Stimulated activated CD4-positive, alpha-beta T cell treated with anti-CD3 and anti-CD28 coated beads, Interleukin-4, amount 100 ng/mL, for 4 hours (primary cell): ENCODE measurements at places on chromosomes 7 and 10.

GRCh38 chr7:1981201-1981877, 251.4 kb downstream of the MAD1L1 start:
- no peak for DNase-seq

- DNase-seq, result no peak
Measured at GRCh38 chr10:79045566-79046175, 23.1 kb upstream of the ZMIZ1 start.

DNA sequence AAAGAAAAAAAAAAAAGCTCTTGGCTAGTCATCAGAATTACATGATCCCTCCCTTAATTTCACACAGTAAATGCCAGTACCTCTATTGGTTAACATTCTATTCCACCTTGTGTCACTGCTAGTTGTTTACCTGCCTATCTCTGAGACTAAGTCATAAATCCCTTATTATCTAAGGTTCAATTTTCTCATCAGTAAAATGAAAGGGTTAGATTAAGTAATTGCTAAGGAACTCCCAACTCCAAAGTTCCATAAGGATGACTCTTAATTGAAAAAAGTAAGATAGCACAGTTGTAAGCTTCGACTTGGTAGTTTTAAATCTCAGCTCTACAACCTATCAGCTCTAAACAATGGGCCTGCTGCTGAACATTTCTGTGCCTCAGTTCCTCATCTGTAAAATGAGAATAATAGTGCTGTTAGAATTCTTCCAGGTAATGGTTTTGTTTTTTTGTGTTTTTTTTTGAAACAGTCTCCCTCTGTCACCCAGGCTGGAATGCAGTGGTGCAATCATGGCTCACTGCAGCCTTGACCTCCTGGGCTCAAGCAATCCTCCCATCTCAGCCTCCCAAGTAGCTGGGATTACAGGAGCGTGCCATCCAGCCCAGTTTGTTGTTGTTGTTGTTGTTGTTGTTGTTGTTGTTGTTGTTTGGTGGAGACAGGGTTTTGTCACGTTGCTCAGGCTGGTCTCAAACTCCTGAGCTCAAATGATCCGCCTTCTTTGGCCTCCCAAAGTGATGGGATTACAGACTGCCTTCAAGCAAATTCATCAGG, 35.6 kb downstream of the SRPK2 start:
- no peak for DNase-seq

GRCh38 chr7:80632139-80632538, 6.3 kb upstream of the CD36 start:
- no peak for DNase-seq

DNA sequence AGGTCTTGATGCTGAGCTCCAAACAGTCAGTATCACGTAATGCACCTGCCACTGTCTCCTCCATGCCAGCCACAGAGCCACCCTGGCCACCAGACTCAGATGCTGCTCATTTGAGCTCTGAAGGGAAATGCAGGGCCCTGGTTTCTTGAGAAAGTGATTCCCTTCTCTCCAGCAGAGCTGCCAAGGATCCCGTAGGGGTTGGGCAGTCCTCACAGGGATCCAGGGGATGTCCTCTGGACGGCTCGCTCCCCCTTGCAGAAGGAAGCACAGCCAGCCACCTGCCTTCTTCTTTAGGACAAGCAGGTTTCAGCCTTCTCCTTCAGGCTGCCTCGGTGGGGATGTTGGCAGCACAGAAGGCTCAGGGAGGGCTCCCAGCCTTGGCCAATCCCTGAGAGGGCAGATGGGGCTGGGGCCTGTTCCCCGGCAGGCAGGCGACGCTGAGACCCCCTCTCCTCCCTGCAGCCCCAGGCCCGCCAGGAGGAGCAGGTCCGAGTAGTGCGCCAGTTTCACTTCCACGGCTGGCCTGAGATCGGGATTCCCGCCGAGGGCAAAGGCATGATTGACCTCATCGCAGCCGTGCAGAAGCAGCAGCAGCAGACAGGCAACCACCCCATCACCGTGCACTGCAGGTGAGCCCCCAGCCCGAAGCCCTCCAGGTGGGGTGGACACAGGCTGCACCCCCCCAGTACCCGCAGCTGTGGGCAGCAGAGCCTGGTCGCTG, 48.9 kb downstream of the MKI67 start:
- no peak for DNase-seq

DNA sequence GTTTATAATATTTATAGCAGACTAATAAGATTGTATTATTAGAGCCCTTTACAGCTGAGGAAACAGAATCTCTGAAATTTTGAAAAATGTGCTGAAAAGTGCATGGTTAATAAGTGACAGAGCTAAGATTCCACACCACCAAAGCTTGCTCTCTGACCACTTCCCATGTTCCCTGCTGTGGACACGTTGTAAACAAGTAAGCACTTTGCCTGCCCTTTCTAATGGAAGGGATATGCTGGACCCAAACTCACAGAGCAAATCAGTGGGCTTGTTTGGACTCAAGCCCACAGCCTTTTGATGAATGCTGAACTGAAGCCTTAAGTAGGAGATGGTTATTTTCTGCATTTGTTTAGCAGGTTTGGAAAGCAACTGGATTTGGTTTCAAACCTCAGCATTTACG, 214.0 kb upstream of the TMEM72 start:
- DNase-seq, result no peak

- DNase-seq, result no peak
Measured at GRCh38 chr7:29255199-29255878, 60.8 kb downstream of the CHN2 start.

- DNase-seq, result no peak
Measured at GRCh38 chr7:155790666-155791065, 21.6 kb downstream of the SHH start.

GRCh38 chr10:109358325-109358724, 565.0 kb downstream of the XPNPEP1 start:
- no peak for DNase-seq

GRCh38 chr7:149599636-149600206, 102.1 kb upstream of the ZNF746 start:
- no peak for DNase-seq

GRCh38 chr10:63563623-63564022, 42.4 kb downstream of the REEP3 start:
- DNase-seq, result no peak

- DNase-seq, result peak; percentile 90
Measured at GRCh38 chr7:2403014-2403717, at the start of gene CHST12. CHST12 (plus strand) TSS chr7:2403611; CDS start chr7:2432640, 29,029 bp downstream.

DNA sequence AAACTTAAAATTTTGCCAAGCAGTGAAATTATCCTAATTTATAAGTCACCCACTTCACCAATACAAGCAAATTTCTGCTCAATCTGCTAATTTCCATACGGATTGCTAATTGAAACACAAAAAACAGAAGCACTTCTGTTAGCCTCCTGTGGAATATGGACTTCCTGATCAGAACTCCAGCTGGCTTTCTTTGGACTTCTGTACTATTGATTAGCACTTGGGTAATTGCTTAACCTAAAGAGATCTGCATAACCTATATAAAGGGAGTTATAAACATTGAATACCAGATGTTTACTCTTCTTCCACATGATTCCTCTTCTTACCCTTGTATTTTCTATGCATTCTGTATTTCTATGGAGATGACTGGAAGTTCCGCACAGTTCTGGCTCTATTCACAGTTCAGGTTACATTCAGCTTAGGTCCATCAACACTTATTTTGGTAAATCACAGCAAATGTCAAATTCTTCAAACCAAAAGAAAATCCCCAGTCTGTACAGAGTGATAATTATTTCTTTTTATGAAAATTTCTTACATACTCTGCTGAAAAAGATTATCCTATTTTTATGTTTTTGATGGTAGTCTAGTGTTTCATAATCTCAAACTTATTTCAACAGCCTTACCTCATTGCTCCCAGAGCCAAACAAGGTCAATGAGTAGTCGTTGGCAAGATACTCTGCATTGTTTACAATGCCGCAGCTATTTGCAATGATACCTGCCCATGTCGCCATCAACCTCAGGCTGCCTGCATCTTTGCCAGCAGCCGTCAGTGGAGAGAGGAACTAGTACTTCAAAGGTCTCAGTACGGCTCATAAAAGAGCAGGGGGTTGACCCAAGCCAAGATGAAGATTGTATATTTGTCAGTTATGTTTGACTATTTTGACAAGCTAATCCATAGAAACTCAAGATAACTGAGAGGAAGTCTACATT, 225.6 kb downstream of the AHR start:
- DNase-seq, result no peak

DNA sequence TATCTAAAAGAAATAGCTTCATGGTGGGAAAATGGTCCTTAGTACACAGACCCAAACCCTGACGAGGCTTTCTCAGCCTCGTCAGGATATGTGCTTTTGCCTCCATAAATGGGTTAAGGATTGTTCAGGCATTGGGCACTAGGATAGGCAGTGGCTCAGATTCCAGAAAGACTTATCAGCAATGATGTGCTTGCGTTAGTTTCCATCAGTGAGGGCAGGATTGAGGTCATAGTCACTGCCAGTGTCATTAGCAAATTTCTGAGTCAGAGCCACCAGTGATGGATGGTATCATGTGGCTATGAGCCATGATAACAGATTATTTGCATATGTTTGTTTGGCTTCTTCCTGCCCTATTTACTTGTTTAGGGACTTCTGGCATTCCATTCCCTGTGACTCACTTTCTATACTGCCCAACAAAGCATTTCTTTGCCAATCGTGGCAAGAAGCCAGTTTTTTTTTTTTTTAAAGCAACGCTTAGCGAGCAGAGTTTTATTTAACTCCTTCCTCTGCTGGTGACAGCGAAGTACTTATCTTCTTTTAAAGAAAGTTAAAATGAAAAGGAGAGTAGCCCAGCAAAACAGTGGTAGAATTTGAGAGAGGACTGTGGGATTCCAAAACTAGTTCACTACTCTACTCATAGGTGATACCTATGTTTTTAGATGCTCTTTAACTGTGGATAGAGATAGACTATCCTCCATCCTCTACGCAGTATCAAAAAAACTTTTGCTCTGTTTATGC, 44.4 kb downstream of the MYPN start:
- no peak for DNase-seq

DNA sequence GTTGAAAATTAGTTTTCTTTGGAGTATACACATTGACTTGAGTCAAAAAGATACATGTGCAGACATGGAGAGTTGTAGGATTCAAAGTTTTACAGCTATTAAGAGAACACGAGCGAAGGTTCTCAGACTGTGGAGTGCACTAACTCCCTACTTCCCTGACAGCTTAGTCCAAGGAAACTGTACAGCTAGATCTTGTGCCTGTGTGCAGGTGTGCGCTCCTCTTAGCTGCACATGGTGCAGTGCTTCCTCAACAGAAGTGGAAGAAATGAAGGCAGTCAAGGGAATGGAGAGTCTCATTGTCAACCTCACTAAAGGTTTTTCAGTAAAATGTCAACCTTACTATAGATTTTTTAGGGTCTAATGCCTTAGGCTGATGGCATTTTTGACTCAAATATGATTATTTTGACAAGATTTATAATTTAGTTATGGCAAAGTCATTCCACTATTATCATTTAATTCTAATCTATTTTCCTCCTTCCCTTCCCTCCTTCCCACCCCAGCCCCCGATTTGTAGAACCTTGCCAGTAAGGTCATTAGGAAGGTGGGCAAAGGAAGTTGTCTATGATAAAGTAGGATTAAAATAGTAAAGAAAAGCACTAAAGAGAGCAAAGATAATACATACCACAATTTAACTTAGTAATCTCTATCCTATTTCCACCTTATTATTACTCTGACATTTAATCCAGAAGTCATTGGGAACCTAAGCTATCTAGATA, 13.6 kb downstream of the PDK4 start:
- DNase-seq, result no peak

- no peak for DNase-seq
Measured at GRCh38 chr10:19096501-19097073, 48.0 kb downstream of the MALRD1 start.

DNA sequence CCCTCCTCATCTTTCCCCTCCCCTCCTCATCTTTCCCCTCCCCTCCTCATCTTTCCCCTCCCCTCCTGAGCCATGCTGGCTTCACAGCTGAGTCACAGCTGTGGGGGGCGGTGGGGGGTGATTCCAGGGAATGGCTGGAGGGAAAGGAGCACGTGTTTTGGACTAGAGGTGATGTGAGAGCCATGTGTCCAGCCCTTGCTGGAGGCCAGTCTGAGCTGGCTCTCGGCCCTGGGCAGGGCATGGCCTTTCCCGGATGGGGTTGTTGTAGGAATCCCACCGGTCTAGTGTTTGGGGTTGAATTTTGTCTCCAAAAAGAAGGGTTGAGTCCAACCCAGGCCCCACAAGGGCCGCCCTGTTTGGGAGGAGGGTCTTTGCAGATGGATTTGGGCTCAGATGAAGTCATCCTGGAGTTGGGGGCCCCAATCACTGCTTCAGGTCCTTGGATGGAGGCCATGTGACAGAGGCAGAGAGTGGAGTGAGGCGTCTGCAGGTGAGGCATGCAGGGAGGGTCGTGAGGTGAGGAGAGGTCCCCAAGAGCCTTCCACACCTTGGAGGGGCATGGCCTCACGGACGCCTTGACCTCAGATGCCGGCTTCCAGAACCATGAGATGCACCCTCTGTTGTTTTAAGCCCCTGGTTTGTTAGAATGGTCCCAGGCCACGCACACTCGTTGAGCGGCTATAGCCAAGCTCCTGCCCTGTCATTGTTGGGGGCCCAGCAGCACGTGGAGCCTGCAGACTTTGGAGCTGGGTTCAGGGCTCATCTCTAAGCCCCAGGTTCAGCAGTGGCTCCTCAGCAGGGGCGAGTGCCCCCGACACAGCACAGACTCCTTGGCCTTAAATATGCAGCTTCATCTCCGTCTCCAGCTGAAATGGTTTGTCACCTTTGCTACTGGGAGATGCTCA, 101.6 kb downstream of the DNAJB6 start:
- DNase-seq, result no peak

DNA sequence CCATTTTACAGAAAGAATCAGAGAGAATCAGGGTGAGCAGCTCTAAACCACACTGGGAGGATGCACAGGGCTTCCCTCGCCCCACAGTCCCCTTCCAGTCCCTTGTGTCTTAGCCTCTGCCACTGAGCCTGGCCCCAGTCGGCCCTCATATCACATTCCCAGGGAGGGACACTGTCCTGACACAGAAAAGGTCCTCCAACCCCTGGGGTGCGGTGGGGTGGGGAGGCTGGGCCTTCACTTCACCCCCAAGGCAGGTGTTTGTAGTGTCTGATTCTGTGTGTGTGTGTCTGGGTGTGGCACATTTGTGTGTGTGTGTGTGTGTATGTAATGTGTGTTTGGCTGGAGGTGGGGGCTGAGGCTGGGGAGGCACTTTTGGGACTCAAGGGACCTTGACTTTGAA, 1.8 kb upstream of the KCP start:
- no peak for DNase-seq

DNA sequence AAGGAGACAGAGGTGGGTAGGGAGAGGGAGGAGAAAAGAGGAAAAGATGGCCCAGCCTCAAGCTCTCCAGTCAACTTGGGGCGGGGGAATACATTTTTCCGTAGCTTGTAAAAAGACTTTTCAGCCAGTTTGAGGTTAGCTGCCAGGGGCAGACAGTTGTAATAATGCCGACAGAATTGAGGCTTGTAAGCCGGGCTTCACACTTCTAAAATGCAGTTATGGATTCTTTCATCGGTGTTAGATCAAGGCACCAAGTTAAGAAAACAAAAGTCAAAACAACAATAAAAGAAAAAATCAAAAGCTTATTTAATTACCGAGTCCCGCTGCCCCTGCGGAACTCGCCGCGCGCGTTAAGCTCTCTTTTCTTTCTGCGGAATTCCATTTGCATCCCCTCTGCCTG, 448 bp upstream of the EVX1 start:
- DNase-seq, result no peak

GRCh38 chr10:133442967-133443924, 10.5 kb upstream of the SCART1 start:
- no peak for DNase-seq

- no peak for DNase-seq
Measured at GRCh38 chr7:138338361-138338760, 121.7 kb upstream of the TRIM24 start.
